ENCODE measurements at places on chromosomes 5 and 9. TPM values are rescaled to one million over a fixed set of nuclear protein-coding genes. Genes with fewer than 3 reads are reported as not detected.
A peak's percentile ranks its signal among the peaks of the same experiment; 100 is the strongest.

- peak; percentile 72 for DNase-seq
Observed at GRCh38 chr9:6133346-6134063, 82.1 kb upstream of the IL33 start.

- no peak for DNase-seq
Observed at GRCh38 chr9:3969590-3970260, 330.1 kb downstream of the GLIS3 start.

DNA sequence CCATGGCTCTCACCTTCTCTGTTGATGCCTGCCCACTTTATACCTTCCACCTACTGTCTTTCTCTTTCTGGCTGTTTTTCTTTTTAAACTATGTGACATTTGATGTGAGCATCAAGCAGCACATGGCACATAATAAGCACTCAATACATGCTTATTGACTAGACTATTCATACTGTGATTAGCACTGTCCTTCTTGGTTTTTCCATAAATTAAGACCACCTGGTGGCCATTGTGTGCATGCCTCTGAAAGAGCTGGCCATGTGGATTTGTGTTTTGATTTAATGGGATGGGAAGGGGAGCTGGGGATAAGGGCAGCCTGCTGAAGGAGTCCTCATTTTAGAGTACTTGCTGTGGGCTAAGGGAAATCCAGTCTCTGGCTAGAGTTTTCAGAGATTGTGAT is 79.4 kb downstream of the ARHGEF28 start:
- DNase-seq: no peak

Gene SAPCD2
- 1.4 TPM for total RNA-seq

DNA sequence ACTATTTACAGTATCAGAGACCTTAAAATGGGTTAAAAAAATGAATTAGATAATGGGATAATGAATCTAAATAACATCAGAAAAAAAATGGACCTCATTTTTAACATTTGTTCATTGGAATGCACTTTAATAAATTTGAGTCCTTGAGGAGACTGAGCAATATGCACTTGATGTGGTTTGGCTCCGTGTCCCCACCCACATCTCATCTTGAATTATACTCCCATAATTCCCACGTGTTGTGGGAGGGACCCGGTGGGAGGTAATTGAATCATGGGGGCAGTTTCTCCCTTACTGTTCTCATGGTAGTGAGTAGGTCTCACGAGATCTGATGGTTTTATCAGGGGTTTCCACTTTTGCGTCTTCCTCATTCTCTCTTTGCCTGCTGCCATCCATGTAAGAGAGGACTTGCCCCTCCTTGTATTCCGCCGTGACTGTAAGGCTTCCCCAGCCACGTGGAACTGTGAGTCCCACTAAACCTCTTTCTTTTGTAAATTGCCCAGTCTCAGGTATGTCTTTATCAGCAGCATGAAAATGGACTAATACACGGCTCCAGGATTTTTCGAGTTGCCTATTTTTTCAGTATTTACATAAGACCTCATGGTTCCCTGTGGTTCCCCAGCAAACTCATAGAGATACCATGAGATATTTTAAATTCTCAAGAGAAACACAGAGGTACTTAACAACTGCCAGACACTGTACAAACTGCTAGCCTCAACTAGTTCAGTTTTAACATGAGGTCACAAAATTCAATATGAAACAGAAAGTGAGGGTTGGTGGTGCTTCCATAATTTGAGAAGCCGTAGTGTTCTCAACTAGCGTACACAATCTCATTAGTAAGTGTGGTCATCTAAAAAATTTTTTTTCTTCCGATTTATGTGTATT is 128.3 kb downstream of the TLE1 start:
- no peak for DNase-seq

GRCh38 chr9:135061441-135061840 is 26.0 kb upstream of the OLFM1 start:
- DNase-seq: no peak

DNA sequence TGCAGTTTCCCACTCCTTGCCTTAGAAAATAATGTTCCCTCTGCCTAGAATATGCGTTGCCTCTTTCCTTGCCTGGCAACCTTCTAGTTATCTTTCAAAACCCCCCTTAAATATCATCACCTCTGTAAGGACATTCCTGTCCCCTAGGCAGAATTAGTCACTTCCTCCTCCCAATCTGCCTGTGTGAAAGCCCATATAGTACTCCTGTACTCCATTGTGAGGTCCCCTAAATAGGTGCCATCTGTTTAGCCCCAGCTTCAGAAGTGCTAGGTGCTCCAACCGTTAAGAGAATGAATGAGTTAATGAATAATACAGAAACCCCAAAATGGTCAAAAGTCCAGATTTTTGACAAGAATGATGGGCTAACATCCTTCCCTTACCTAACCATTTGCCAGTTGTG is 181.4 kb downstream of the GDNF start:
- DNase-seq: peak; percentile 1

Gene ADAMTS6
- 52.2 TPM for total RNA-seq

GRCh38 chr9:118331622-118332045 is 627.4 kb downstream of the TLR4 start:
- no peak for DNase-seq

Gene PCDHB15
- 1.4 TPM for total RNA-seq

- no peak for DNase-seq
Observed at GRCh38 chr5:170113522-170113900, 7.8 kb downstream of the FOXI1 start.

DNA sequence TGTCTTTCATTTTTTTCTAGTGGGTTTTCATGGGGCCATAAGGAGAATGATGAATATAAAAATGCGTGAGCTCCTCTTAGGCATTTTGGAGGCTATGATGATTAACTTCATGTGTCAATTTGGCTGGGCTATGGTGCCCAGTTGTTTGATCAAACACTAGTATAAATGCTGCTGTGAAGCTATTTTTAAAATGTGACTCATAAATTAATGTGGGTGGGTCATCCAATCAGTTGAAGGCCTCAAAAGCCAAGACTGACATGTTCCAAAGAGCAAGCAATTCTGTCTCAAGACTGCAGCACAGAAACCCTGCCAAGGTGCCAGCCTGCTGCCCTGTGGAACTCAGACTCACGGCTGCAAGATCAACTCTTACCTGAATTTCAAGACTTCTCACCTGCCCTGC is 24.4 kb upstream of the ICE1 start:
- DNase-seq: no peak

Gene ZNF366
- 1.3 TPM for total RNA-seq

DNA sequence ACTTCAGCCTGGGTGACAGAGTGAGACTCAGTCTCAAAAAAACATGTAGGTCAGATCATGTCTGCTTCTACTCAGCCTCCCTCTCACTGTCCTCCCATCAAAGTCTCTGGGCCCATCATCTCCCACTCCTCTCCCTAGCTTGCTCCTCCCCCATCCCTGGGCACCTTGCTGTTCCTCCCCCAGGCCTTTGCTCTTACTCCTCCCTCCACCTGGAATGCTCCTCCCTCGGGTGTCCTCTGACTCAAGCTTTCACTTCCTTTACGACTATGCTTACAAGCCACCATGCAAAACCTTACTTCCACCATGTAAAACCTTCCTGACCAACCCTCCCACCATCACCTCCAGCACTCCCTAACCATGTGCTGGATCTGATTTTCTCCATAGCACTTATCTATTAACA is 51.5 kb downstream of the MTMR12 start:
- no peak for DNase-seq

Gene PJA2
- 47.3 TPM for total RNA-seq

DNA sequence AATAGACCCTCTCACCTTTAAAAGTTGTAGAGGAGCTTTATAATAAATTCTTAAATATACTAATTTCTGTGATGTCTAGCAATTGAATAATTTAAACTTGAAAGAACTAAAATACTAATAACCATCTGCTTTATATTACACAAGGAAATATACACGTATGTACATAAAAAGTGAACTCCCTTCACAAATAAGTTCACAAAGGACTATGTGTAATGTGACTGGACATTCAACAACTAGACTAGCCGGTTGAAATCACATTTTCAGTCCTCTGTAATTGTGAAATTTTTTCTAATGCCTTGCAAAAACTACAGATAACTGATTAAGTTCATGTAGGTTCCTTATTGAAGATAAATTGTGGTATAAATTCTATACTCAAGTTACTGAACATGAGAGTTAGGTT is 11.6 kb downstream of the NSA2 start:
- DNase-seq: no peak

- DNase-seq: no peak
Observed at GRCh38 chr5:169646856-169647255, 9.8 kb downstream of the DOCK2 start.

GRCh38 chr5:39905356-39905755 is 480.6 kb upstream of the DAB2 start:
- DNase-seq: no peak
